ENCODE measurements at places on chromosomes 11 and 22.
A peak's percentile ranks its signal among the peaks of the same experiment; 100 is the strongest.

DNA sequence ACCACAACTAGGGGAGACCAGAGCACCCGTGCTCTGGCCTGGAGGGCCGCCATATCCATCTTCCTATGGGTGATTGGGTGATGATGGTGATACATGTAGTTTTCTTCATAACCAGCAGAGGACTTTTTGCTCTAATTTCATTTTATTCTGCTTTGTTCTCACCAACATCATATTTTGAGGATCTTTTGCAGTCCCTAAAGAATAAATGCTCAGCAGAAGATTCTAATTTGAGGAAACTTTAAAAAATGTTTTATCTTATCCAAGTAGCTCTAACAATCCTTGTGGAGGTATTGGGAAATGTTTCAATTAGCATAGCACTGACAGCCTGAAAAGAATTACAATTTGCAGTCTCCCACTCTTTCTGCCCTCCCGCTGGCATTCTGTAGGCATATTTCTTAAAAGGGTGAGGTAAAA is 544.0 kb downstream of the NTM start:
- DNase-seq: no peak
- H3K27me3 ChIP-seq: peaks cover 6% of the 10 kb centered on the region
- no peak overlapping the region for H3K27ac ChIP-seq
- H3K4me3 ChIP-seq: no peak overlapping the region
- H3K4me1 ChIP-seq: no peaks in the 10 kb centered on the region
- no peaks in the 10 kb centered on the region for H3K36me3 ChIP-seq

DNA sequence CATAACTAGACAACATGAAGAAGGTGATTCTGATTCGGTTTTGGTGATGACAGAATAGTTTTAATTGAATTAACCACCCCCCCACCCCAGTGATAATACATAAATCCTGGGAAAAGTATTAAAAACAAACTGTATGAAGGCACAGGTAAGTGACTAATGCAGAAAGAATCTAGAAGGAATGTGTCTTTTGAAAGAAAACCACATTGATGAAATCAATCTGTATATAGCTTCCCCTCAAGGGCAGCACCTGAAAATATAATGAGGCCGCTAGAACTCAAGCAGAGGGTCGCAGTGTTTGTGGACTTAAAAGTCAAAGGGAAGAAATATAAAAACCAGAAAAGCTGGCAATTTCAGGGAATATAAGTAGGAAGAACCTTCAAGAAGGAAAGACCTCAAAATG is 580.5 kb upstream of the CHORDC1 start:
- H3K27ac ChIP-seq: no peak overlapping the region
- no peak overlapping the region for H3K4me3 ChIP-seq
- H3K36me3 ChIP-seq: no peaks in the 10 kb centered on the region
- no peaks in the 10 kb centered on the region for H3K4me1 ChIP-seq

GRCh38 chr11:76269247-76269646 is 62.9 kb upstream of the WNT11 start:
- H3K36me3 ChIP-seq: no peaks in the 10 kb centered on the region
- no peak for DNase-seq
- no peak overlapping the region for H3K4me3 ChIP-seq
- no peak overlapping the region for H3K27ac ChIP-seq

DNA sequence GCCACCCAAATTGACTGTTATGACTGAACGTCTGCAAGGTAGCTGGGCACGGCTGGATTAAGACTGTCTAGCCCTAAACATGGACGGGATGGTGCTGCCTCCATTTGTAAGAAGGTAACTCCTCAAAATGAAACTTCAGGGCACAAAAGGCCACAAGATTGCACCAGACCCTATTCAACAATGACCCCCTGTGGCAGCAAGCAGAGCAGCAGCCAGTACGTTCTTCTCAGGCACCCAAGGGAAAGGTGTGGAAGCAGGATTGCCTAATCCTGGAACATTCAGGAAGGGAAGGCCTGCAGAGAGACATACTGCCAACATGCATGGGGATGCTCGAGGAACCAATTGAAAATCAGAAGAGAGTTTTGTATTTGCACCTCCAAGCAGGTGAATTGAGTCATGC is 4.5 kb upstream of the TBX10 start:
- no peaks in the 10 kb centered on the region for H3K36me3 ChIP-seq
- no peak overlapping the region for H3K27ac ChIP-seq
- no peak overlapping the region for H3K4me3 ChIP-seq
- H3K4me1 ChIP-seq: peaks cover 45% of the 10 kb centered on the region

- DNase-seq: no peak
- no peaks in the 10 kb centered on the region for H3K27me3 ChIP-seq
- H3K27ac ChIP-seq: no peak overlapping the region
- H3K4me3 ChIP-seq: no peak overlapping the region
- no peaks in the 10 kb centered on the region for H3K4me1 ChIP-seq
Observed at GRCh38 chr11:36550385-36551115, 17.3 kb upstream of the RAG1 start.

DNA sequence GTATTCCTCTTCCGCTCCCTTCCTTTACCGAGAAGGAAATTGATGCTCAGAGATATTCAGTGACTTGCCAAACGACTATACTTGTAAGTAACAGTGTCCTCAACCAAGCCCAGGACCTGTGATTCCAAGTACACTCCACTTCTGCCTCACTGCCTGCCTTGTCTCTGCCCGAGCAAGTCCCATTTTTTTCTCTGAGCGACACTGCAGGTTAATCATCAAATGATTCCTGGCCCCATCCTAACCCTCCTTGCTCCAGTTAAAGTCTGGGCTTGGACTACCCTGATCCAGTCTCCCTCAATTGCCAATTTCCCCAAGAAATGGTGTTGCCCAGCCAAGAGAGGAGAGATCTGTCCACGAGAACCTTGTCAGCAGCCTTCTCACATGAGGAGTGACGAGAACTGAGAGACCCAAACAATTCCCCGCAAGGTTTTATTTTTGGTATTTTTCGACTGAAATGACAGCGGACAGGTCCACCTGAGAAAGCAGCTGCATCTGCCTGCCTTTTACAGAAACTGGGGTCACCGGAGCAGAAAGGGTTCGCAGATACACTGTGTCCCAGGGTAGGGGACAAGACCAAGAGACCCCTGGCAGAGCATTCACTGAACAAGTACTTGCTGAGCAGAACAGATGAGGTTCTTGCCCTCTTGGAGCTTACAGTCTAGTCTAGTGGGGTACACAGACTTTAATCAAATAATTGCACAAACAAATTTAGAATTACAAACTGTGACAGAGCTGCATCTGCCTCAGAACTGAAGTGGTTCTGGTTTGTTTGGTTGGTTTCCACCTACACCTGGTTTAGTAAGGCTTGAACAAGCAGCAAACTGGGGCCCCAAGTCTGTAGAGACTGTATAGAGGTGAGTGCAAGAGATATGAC is 11.4 kb downstream of the POU2AF1 start:
- peak overlapping the region; percentile 97 for H3K27ac ChIP-seq
- peaks cover 12% of the 10 kb centered on the region for H3K36me3 ChIP-seq
- no peaks in the 10 kb centered on the region for H3K27me3 ChIP-seq

DNA sequence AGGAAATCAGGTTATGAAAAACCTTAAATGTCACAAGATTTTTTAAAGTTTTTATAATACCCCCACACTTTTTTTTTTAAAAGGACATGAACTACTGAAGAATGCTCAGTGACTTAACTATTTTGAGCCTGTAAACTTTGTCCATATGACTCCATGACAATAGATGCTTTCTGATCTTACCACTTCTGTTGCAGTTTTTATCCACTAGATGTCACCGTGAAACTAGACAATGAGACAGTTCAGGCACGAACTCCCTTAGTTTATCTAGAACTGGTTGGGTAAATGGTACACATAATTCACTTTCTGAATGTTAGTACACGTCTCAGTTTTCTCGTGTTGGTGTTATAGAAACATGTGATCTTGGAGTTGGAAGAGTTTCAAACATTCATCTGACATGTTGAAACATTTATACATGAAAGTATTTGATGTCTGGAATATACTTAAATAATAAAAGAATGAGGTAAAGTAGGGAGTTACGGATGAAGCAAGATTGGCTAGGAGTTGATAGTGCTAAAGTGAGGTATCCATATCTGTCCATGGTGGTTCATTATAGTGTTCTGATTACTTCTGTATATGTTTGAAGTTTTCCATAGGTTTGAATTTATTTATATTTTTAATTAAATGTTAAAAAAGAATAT is 8.1 kb downstream of the CCDC15 start:
- no peaks in the 10 kb centered on the region for H3K36me3 ChIP-seq
- peak; percentile 51 for DNase-seq
- H3K27ac ChIP-seq: no peak overlapping the region
- H3K4me1 ChIP-seq: no peaks in the 10 kb centered on the region
- H3K27me3 ChIP-seq: no peaks in the 10 kb centered on the region

DNA sequence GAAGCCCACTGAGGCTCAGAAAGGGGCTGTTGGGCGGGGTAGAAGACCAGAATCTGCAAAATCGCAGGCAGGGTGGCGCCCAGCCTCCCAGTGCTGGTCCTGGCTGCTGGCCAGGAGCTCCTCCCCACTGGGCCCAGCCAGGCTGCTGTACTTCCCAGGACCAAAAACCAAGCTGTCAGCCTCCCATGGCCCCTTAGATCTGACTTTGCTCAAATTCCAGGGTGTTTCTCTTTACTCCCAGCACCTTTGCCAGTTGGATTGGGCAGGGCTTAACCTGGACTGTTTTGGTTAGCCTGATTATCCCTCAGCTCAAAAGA is 44.2 kb upstream of the WEE1 start:
- DNase-seq: no peak
- no peaks in the 10 kb centered on the region for H3K27me3 ChIP-seq
- no peak overlapping the region for H3K4me3 ChIP-seq
- H3K36me3 ChIP-seq: peaks cover 2% of the 10 kb centered on the region
- no peaks in the 10 kb centered on the region for H3K4me1 ChIP-seq

- no peaks in the 10 kb centered on the region for H3K36me3 ChIP-seq
- H3K27ac ChIP-seq: no peak overlapping the region
- no peak overlapping the region for H3K4me3 ChIP-seq
- DNase-seq: peak; percentile 60
- no peaks in the 10 kb centered on the region for H3K4me1 ChIP-seq
- no peaks in the 10 kb centered on the region for H3K27me3 ChIP-seq
Observed at GRCh38 chr11:61187505-61188130, 15.7 kb upstream of the PGA3 start.

- DNase-seq: no peak
- H3K4me3 ChIP-seq: no peak overlapping the region
- H3K27ac ChIP-seq: no peak overlapping the region
- H3K4me1 ChIP-seq: peaks cover 11% of the 10 kb centered on the region
- H3K27me3 ChIP-seq: peaks cover 3% of the 10 kb centered on the region
Observed at GRCh38 chr11:10607462-10608132, 39.1 kb upstream of the LYVE1 start.

- DNase-seq: no peak
- H3K27me3 ChIP-seq: peaks cover 2% of the 10 kb centered on the region
- H3K36me3 ChIP-seq: no peaks in the 10 kb centered on the region
- H3K4me3 ChIP-seq: no peak overlapping the region
Observed at GRCh38 chr11:123707206-123707605, 34.3 kb downstream of the ZNF202 start.

DNA sequence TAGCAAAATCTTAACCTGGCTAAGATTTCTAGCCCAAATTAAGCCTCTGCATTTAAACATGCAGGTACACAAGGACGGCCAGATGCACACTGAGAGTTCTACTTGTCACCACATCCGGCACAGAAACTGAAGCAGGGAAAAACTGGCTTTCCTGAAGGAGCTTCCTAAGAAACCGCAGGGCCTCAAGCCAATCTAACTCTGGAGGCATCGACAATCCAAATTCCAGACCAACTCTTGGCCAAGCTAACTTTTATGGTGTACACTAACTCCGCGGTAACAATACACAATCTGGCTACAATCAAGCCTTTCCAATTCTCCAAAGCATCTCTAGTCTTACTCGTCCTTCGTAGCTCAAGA is 1.2 kb downstream of the MSANTD2 start:
- H3K36me3 ChIP-seq: no peaks in the 10 kb centered on the region
- peaks cover 9% of the 10 kb centered on the region for H3K4me1 ChIP-seq
- H3K4me3 ChIP-seq: peak overlapping the region; percentile 84
- peak overlapping the region; percentile 94 for H3K27ac ChIP-seq

DNA sequence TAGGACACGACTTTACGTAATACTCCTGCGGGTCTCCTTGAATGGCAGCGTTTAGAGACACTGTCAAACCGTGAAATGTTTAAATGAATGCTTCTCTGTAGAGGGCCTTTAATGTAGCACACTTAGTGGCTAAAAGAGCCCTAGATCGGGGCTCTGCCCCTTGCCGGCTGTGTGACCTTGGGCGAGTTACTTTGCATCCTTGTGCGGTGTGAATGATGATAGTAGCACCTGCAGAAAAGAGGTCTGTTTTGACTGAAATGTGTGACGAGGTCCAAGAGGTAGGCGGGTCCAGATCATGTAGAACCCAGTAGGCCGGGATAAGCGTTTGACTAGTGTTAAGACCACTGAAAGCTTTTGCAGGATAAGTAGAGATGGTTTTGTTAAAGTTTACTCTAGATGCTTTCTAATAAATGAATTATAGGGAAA is 866 bp downstream of the MED17 start:
- DNase-seq: no peak
- H3K4me3 ChIP-seq: peak overlapping the region; percentile 80
- H3K27ac ChIP-seq: peak overlapping the region; percentile 95
- no peaks in the 10 kb centered on the region for H3K4me1 ChIP-seq
- peaks cover 20% of the 10 kb centered on the region for H3K36me3 ChIP-seq

DNA sequence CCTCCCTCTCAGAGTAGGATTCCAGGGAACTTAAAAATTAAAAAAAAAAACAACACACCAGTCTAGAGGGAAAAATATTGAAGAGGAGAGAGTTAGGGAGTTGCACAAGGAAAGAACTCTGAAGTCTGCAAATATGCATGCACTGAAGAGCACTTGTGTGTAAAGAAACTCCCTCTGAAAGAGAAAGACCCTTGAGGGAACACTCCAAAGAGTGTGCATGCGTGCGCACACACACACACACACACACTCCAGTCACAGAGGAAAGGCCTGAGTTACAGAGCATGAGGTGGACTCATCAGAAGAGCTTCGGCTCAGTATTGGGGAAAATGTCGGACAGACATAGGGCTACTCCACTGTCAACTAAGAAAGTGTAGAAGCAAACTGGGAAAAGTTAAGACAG is 30.1 kb downstream of the GGTLC2 start:
- no peaks in the 10 kb centered on the region for H3K27me3 ChIP-seq
- no peaks in the 10 kb centered on the region for H3K4me1 ChIP-seq
- no peak overlapping the region for H3K27ac ChIP-seq
- H3K4me3 ChIP-seq: no peak overlapping the region
- DNase-seq: no peak

- DNase-seq: no peak
- H3K4me3 ChIP-seq: no peak overlapping the region
- H3K4me1 ChIP-seq: peaks cover 16% of the 10 kb centered on the region
- no peak overlapping the region for H3K27ac ChIP-seq
- no peaks in the 10 kb centered on the region for H3K36me3 ChIP-seq
Observed at GRCh38 chr11:86150847-86151173, 81.9 kb upstream of the PICALM start.

DNA sequence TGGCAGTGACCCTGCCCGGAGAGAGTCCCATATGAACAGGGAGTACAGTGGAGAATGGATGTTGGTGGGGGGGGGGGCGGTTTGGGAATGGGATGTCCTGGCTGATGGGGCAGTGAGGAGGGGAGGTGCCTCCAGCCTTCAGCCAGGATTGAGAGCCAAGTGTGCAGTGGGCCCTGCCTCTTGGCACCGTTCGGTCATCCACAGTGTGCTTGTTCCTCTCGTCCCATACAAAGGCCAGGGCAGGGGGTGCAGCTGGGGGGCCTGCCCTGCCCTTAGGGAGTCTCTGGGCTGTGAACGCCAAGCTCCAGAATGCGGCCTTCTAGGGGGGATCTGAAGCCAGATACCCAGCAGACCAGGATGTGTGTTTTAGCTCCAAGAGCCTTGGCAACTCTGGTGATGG is 34.0 kb downstream of the KCNC1 start:
- no peaks in the 10 kb centered on the region for H3K27me3 ChIP-seq
- no peak overlapping the region for H3K27ac ChIP-seq
- no peak overlapping the region for H3K4me3 ChIP-seq

All from GM12878 (cell line).